ENCODE measurements at places on chromosomes 6 and 20. TPM values are rescaled to one million over a fixed set of nuclear protein-coding genes. Genes with fewer than 3 reads are reported as not detected.

Gene PNLDC1
- not detected for total RNA-seq

Gene TCF19
- total RNA-seq: 8.4 TPM

Gene BMP6
- total RNA-seq: 2.1 TPM

Gene PLCB1
- total RNA-seq: 13.0 TPM

All from skeletal muscle tissue (tissue), 5 donors.